ENCODE measurements at places on chromosomes 4 and X.

GRCh38 chr4:6308899-6309643 lies 39.4 kb downstream of the WFS1 start:
- no peak for DNase-seq

GRCh38 chrX:150899191-150899757 lies 806 bp upstream of the CD99L2 start:
- peak; percentile 33 for DNase-seq

DNA sequence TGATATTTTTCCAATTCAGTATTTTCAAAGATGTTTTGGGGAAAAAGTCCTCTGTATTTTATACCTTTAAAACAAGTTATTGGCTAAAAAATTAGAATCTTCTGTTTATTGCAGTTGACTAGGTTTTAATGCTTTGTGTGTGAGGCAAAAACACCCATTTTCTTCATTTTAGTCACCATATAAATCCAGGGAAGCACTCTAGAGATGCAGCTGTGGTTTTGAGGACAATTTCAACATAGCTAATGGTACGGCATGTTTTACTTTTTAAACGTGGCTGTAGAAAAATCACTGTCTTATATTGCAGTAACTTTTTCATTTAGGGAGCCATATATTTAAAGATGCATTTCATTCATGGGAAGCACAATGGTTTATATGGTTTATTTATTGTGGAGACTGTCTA lies 129.1 kb upstream of the PITX2 start:
- no peak for DNase-seq

DNA sequence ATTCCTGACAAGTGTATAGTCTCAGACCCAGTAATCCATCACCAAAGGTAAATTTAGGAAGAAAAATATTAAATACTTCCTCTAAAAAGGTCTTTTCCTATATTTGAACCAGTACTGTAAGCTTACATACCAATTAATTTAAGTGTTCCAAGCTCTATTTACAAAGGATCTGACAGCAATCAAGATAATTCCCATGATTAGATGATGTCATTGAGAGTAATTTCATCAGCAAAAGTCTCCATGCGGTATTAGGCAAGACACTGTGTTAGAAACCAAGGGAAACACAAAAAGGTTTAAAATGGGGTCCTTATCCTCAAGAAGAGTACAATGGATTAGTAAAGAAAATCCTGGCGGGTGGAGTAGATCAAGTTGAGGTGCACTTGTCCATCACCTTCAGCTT lies 198.5 kb downstream of the PRDM5 start:
- DNase-seq: no peak

- no peak for DNase-seq
Measured at GRCh38 chr4:7811536-7812191, 128.0 kb downstream of the AFAP1 start.

- peak; percentile 77 for DNase-seq
Measured at GRCh38 chr4:1072830-1073446, 40.4 kb downstream of the RNF212 start.

DNA sequence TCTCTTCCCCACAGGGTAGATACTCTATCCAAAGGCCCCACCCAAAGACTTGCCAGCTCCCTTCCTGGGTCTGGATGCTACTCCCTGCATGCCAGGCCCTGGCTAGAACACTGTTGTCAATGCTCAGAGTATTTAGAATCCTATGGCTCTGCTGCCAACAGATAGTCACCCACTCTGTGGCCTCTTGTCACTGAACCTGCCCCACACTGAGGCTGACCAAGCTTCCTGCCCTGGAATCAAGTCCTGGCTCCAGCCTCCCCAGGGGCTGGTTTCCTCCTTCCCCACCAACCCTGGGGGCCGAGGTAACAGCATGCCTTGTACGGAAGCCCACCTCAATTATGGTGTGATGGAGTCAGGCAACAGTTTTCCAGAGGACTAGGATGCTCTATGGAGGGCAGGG lies 63.3 kb downstream of the EFNB1 start:
- no peak for DNase-seq

DNA sequence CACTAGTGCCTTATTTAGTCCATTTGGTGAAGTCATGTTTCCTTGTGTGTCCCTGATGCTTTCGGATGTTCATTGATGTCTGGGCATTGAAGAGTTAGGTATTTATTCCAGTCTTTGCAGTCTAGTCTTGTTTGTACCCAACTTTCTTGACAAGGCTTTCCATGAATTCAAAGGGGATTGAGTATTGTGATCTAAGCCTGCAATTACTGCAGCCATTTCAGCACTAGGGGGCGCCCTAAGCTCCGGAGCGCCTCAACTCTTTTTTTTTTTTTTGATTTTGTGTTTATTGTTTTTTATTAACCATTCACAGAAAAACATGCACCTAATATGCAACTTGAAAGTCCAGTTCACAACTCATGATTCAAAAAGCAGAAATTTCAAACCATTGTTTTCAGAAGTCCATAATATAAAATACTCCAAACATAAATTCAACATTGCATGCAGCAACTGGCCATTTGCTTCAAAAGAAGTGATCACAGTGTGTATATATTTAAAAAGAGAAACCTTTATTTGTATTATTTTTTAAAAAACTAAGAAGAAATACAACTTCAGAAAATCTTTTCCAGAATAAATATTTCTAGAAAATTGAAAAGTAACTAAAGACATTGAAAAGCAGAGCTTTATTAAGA lies 59.2 kb downstream of the PTPN13 start:
- DNase-seq: peak; percentile 14

DNA sequence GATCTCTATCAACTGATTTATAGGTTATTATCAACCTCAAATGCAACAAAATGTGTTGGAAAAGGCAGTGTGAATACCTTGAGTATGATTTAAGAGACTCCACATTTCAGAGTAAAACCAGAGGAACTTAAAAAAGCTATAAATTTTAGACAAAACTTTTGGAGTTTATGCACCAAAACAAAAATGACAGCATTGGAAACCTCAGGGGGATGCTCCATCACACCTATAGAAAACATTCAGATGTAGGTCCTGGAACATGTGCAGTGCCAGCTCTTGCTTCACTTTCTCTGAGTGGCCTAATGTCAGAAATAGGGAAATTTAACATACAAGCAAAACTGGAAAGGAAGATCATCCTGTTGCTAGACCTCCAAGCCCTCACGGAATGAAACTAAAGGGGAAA lies 5.8 kb upstream of the VEGFC start:
- no peak for DNase-seq

GRCh38 chr4:182248295-182248694 lies 5.1 kb downstream of the TENM3 start:
- no peak for DNase-seq

- DNase-seq: no peak
Measured at GRCh38 chr4:26084414-26084813, 170.4 kb downstream of the SMIM20 start.

GRCh38 chr4:78199984-78200383 lies 142.9 kb downstream of the FRAS1 start:
- DNase-seq: no peak

- no peak for DNase-seq
Measured at GRCh38 chr4:184448821-184449220, 25.5 kb downstream of the IRF2 start.

GRCh38 chrX:57595381-57595811 lies 3.6 kb downstream of the ZXDB start:
- DNase-seq: no peak

- DNase-seq: no peak
Measured at GRCh38 chrX:50456712-50457484, 13.7 kb downstream of the DGKK start.

DNA sequence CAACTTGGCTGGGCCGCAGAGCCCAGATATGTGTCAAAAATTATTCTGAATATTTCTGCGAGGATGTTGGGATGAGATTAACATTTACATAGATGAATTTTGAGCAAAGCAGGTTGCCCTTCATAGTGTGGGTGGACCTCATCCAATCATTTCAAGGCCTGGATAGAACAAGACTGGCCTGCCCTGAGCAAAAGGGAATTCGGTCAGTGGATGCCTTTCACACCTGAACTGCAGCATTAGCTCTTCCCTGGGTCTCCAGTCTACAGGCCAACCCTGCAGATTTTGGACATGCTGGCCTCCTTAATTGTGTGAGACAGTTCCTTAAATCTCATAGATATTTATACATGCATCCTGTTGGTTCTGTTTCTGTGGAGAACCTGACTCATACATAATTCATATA lies 32.4 kb upstream of the SLC10A4 start:
- no peak for DNase-seq

- no peak for DNase-seq
Measured at GRCh38 chr4:34170946-34171345, 2073.4 kb downstream of the ARAP2 start.

- DNase-seq: peak; percentile 39
Measured at GRCh38 chrX:84339507-84340364, 151.7 kb upstream of the RPS6KA6 start.

DNA sequence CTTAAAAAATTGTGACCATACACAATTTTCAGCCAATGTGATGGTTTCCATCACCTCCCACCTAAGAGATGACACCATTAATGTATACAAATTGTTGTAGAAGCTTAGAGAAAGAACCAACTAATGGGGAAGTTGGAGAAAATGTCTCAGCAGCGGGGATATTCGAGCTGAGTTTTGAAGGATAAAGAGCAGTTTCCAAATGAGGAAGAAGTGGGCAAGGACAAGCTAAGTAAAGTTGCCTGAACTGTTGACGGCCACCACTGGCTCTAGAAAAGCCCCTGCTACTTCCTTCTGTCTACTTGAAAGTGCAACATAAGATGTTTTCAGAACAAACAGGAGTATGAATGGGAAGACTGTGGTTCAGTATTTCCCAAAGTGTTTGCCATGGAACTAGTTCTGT lies 92.0 kb downstream of the CHRNA9 start:
- no peak for DNase-seq

DNA sequence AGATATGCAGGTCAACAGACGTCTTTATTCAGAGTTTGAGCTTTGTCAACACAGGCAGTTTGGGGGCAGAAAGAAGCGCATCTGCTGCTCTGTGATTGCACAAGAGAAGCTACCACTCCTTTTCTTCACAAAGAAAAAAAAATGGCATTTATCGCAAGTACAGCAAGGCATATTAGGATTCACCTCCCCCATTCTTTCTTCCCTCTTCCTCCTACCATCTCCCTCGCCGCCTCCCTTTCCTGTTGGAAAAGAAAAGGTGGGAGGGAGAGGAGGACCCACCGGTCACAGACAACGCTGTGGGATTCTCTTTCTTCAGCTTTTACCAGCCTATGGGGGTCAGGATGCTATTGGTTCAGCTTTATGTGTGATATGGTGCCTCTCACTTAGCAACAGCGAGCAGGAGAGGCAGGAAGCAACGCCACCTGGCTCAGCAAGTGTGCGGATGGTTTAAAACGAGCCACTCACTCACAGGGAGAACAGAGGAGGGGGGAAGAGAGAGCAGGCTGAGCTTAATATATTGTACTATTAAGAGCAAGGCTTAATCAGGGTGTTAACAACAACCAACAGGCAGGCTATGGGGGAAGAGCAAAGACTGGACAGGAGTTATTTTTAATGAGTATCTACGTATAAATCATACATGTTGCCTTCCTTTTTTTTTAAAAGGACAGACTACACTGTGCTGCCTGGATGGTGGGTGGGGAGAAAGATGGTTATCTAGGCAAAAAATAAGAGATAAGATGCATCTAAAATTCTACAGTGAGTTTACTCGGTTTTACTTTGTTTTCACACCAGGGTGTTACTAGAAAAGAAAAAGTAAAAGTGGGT lies 104.7 kb downstream of the MAML3 start:
- peak; percentile 28 for DNase-seq

DNA sequence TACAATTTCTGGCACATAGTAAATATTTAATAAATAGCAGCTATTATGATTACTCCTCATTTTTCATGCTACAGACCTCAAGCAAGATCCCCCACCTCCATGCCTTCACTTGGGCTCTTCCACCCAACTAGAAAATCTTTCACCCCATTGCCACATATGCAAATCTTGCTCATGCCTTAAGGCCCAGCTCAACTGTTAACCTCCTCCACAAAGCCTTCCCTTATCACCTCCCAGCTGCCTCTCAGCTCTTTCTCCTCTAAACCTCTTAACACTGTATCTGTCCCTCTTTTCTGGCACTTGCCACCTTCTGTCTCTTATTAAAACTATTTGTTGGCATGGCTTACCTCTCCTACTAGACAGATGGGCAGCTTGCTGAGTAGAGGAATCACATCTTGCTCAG lies 51.5 kb downstream of the PJA1 start:
- DNase-seq: no peak

GRCh38 chrX:100512471-100512870 lies 72.3 kb upstream of the TNMD start:
- peak; percentile 58 for DNase-seq

DNA sequence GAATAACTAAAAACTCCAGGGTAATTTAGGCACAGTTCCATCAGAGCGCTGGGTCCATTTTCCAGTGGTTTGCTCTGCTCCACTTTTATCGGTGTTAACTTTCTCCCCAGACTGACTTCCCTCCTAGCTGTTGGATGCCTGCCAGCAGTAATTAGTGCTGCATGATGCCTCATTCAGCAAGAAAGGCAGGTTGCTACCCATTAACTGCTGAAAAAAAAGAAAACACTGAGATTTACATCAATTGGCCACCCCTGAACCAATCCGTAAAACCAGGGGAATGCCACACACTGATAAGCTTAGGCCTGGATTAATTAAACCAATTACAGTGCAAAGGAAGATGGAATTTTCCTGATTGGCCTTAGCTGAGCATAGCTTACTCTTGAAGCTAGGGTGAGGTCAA lies 182.4 kb upstream of the CXXC4 start:
- DNase-seq: peak; percentile 6

GRCh38 chr4:124135409-124135813 lies 577.1 kb downstream of the ANKRD50 start:
- DNase-seq: no peak

DNA sequence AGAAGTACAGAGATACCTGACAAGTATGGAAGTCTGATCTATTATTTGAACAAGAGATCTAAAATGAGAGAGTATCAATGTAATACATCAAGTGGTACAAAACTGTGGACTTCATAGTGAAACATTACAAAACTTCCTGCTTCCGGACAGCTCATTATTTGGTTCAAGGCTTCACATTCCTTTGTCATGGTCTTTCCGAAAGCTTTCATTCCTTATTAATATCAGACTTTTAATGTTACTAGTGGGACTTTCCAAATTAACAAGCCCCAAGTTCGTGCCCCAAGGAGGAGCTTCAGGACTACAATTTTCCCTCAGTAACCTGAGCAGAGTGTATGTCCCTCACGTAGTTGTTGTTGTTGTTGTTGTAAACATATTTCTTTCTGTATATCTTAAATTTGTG lies 1.2 kb downstream of the CHIC2 start:
- no peak for DNase-seq
